ENCODE measurements at places on chromosomes 3 and 15.

DNA sequence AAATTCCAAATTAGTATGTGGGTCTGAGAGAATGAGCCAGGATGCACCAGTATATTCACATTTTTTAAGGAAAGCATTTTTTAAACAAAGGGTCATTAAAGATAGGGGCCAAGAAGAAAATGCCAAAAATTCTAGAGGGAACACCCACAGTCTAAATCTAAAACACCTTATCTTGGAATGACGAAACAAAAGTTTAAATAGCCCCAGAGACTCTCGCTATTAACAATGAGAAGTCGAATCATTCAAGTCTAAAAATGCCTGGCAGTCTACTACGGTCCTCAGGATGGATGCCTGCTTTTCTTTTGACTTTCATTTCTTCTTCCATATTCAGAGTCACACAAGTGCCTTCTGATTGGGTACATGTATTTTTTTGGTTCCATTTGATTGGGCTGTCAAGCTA, 66.3 kb downstream of the SSUH2 start:
- no peak for DNase-seq

DNA sequence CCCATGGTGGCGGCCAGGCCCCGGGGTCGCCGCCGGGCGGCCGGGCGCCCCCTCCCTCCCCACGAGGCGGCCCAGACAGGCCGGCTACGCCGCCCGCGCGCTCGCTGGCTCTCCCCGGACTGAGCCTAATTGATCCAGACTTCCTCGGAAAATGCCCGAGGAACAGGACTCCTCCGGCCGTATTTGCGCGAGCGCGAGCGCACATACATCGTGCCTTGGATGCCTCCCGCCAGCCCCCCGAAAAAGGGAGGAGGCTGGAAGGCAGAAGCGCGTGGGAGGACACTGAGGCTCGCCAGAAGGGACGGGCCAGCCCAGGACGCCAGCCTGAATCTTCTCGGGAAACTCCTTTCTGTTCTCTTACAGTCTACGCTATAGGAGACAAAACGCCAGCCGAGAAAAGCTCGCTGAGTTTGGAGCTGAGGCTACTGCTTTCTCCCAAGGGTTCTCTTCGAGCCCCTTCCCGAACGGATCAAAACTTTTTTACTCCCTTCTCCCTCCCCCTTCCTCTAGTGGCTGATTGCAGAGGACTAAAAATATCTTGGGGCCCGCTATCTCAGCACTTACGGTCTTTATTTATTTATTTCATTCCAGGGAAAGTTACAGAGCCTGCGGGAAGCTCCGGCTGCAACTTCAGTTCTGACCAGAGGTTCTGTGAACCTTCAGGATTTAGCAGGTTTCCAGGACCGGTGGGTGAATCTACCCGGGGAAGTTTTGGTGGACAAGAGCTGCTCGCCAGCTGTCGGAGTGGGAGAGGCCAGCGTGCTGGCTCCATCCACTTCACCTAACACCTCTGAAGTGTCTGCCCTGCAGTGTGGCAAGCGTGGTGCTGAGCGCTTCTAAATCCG, at the start of gene PDZRN3:
PDZRN3 (minus strand) TSS at position 121 of the 845 bp plus-strand sequence.
- DNase-seq, result peak; percentile 50

GRCh38 chr15:69826819-69827175, 270.9 kb downstream of the TLE3 start:
- no peak for DNase-seq

- peak; percentile 90 for DNase-seq
These were observed at the start of gene SNX33 for GRCh38 chr15:75647370-75648155. SNX33 (plus strand) TSS chr15:75647912; CDS start chr15:75649103, 1,191 bp downstream.

GRCh38 chr15:71093054-71094024, 21.9 kb upstream of the THSD4 start:
- no peak for DNase-seq

GRCh38 chr3:14425581-14426304, 23.3 kb downstream of the SLC6A6 start:
- DNase-seq, result no peak

DNA sequence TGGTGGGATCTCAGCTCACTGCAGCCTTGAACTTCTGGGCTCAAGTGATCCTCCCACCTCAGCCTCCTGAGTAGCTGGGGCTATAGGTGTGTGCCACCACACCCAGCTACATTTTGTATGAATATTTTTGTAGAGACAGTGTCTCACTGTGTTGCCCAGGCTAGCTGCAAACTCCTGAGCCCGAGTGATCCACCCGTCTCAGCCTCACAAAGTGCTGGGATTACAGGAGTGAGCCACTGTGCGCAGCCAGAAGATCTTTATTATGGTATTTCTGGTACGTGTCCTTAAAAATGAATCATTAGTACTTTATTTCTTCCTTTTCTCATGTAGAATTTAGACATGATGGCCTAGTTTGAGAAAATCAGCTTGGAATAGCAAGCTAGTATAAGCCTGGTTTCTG, 153.3 kb downstream of the BCHE start:
- no peak for DNase-seq

DNA sequence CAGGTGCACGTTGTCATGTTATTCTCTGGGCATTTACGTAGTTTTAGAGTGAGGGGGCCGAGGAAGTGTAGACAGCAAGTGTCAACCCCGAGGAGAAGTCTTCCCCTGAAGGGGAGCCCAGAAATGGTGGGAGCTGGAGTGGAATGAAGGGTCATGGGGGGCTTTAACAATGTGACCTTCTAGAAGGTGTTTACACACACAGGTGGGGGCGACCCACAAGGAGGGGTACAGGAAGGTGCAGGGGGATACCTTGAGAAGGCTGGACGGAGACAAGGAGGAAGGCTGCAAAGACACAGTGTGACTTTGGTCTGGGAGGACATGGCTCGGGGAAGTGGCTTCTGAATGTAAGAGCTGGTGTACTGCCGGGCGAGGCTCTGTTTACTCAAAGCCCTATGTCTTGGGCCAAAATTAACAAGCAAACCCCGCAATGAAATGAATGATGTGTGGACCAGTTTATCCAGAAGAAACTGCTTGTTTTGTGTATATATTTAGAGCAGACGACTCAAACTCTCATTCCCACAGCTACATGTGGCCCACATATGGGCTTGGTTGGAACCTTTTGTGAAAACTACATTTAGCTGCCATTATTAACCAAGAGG, 18.7 kb downstream of the TRPM1 start:
- DNase-seq, result no peak

DNA sequence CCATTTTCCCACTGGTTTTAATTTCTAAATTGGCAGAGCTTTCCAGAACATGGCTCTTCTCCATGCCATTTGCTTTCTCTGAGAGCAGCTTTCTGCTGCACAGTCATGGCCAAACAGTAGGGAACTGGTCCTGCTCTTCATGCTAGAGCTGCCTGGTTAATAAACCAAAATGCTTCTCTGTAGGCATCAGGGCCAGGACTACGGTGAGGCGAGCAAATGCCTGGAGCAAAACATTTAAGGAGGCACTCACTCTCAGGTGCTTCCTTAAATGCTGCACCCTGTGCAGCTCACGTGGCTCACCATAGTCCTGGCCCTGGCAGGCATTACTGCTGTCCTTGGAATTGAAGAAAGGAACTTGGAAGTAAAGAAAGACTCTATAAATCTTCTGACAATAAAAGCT, 48.5 kb upstream of the PPP2R3A start:
- DNase-seq, result no peak

DNA sequence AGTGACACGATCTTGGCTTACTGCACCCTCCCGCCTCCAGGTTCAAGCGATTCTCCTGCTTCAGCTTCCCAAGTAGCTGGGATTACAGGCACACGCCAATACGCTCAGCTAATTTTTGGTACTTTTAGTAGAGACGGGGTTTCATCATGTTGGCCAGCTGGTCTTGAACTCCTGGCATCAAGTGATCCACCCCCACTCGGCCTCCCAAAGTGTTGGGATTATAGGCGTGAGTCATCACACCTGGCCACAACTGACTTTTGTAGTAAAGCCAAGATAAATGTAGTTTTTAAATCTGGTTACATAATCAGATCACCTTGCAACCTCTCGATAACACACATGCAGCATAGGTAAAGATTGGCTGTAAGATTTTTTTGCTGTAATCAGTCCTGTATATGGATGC, 657.5 kb upstream of the DPPA4 start:
- DNase-seq, result no peak

DNA sequence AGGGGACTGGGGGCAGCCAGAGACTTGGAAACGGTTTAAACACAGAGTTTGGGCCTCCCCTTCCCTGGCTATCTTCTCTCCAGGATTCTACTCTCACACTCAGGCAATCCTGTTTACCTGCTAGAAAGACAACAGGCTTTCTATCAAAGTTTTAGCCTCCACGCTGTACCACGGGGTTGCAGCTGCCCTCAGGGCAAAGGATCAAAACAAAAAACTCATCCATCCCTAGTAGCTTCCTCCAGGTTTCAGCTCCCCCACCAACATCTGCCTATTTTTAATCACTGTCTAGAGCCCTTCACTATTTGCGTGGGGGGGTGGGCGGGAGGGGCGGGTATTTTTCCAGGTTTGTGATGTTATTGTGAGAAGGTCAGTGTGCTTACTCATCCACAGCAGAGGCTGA, 286.8 kb upstream of the TRIM42 start:
- no peak for DNase-seq

DNA sequence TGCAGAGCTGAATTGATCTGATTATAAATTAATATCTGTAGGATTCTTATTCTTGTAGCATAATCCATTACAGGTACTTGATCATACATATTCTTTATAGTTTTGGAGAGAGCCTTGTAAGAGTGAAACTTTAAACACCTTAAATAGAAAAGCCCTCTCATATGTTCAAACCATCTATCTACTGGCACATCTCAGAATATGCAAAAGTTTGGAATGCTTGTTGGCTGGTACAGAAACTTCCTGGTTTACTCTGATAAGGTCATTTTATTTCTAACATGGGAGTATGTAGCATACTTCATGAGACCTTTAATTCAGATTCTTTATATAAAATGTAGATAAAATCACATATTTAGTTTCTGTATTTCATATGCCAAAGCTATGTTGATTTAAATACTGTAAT, 21.9 kb upstream of the SELENOT start:
- DNase-seq, result no peak

- no peak for DNase-seq
These were observed 57.2 kb downstream of the ATP1B3 start for GRCh38 chr3:141933421-141934300.

- DNase-seq, result peak; percentile 85
These were observed 1.1 kb downstream of the ZBTB47 start for GRCh38 chr3:42654331-42655201.

DNA sequence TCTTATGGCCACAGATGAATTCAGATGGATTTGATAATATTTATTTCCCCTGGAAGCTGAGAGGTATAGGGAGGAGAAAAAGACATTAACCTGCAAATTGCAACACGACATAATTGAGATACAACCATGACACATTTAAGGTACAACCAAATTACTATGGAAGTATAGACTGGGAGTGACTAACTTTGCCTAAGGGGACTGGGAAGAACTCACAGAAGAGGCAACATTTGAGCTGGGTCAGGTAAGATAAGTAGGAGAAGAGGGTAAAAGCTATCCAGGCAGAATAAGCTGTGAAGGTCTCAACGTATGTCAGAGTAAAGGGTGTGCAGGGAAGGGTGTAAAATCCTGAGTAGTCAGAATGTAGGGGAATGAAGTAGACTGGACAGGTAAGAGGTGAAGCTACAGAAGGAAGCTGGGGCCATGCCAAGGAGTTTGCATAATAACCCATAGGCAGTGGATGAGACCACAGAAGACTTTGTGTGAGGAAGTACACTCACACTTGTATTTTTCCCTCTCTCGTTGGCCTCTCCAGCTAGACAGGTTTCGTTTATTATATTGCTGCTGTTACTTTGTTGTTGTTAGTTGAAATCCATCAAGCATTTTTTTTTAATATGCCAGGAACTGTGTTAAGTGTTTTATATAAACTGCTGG, 28.0 kb upstream of the PTX3 start:
- DNase-seq, result no peak

DNA sequence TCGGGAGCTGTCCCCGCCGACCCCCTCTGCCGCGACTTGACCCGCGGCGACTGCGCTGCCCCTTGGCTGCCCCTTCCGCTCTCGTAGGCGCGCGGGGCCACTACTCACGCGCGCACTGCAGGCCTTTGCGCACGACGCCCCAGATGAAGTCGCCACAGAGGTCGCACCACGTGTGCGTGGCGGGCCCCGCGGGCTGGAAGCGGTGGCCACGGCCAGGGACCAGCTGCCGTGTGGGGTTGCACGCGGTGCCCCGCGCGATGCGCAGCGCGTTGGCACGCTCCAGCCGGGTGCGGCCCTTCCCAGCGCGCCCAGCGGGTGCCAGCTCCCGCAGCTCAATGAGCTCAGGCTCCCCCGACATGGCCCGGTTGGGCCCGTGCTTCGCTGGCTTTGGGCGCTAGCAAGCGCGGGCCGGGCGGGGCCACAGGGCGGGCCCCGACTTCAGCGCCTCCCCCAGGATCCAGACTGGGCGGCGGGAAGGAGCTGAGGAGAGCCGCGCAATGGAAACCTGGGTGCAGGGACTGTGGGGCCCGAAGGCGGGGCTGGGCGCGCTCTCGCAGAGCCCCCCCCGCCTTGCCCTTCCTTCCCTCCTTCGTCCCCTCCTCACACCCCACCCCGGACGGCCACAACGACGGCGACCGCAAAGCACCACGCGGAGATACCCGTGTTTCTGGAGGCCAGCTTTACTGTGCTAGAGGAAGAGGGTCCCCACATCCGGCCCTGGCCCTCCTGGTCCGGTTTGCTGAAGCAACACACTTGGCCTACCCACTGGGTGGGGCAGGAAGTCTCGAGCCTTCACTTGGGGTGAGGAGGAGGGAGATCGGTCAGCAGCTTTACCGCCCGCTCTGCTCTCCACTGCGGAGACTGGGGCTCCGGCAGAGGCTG, at the start of gene RASSF1:
RASSF1 (minus strand) TSS at position 389 of the 882 bp plus-strand sequence; CDS start at position 358, 31 bp downstream.
- no peak for DNase-seq

DNA sequence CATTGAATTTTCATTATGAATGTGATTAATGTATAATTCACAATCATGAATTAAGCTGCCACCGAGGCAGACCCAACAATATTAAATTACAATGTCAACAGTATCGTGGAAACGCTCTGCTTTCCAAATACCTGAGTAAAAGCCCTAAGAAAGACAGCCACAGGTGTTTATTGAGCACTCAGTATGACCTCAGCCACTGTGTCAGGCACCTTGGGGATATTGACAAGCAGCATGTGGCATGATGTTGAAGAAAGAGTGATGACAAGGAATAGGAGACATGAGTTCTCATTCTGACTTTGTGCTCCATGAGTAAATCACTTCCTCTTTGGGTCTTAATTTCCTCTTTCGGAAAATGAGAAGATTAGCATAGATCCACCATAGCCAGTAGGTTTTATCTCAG, 12.8 kb downstream of the C2CD4A start:
- no peak for DNase-seq

- DNase-seq, result no peak
These were observed 1277.6 kb downstream of the ZPLD1 start for GRCh38 chr3:103712320-103713008.

DNA sequence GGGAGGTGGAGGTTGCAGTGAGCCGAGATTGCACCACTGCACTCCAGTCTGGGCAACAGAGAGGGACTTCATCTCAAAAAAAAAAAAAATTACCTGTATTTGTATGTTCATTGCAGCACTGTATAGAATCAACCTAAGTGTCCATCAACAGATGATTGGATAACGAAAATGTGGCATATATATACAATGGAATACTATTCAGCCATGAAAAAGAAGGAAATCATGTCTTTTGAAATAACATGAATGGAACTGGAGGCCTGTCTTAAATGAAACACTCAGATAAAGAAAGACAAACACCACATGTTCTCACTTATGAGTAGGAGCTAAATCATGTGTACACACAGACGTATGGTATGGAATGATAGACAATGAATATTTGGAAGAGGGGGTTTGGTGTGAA, 59.4 kb upstream of the MEF2A start:
- DNase-seq, result no peak

All from HuH-7.5 (cell line).